ENCODE measurements at places on chromosomes 3 and 15. TPM values are rescaled to one million over a fixed set of nuclear protein-coding genes. Genes with fewer than 3 reads are reported as not detected.

Gene NR1I2
- total RNA-seq = not detected

GRCh38 chr15:58487724-58488120 is 55.9 kb downstream of the LIPC start:
- no peaks in the 10 kb centered on the region for H3K4me1 ChIP-seq
- H3K36me3 ChIP-seq = no peaks in the 10 kb centered on the region
- no peak for DNase-seq
- H3K4me3 ChIP-seq = no peak overlapping the region

GRCh38 chr3:4302747-4303146 is 422 bp upstream of the SETMAR start:
- DNase-seq = no peak
- no peaks in the 10 kb centered on the region for H3K36me3 ChIP-seq
- H3K4me3 ChIP-seq = peak overlapping the region; percentile 56
- H3K27ac ChIP-seq = peak overlapping the region; percentile 95
- peaks cover 11% of the 10 kb centered on the region for H3K4me1 ChIP-seq

DNA sequence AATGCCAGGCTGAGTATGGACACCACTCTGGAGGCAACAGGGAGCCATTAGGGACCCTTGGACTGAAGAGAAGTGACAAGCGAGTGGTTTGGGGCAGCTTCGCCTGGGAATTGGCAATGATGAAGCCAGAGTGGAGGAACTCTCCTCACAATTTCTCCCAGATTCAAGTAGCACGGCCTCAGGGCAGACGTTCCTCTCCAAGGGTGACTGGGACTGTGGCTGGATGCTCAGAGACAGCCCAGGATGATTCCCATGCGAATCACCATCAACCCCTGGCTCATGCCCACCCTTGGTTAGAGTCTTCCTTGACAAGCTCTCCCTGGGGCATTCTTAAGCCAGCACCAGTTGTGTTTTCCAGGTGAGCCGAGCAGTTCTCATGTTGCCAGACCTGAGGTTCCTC is 16.3 kb upstream of the DOCK3 start:
- H3K27me3 ChIP-seq = no peaks in the 10 kb centered on the region
- no peaks in the 10 kb centered on the region for H3K4me1 ChIP-seq
- H3K36me3 ChIP-seq = no peaks in the 10 kb centered on the region
- DNase-seq = no peak

Gene CTXN2
- not detected for total RNA-seq

DNA sequence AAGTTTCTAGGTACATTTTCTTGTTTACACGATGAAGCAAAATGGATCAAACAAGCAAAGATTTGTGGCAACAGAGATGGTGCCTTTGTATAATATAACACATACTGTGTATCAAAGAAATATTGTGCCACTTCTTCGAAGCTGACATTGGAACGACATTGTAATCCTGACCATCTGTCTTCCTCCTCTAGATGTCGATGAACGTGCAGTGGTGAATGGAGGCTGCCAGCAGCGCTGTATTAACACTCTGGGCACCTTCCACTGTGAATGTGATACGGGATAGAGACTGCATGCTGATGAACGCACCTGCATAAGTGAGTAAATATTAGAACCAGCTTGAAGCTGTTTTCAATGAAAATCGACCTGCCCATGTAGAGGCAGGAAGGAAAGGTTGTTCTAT is 613.3 kb upstream of the GOLIM4 start:
- H3K27ac ChIP-seq = no peak overlapping the region
- H3K27me3 ChIP-seq = no peaks in the 10 kb centered on the region
- no peaks in the 10 kb centered on the region for H3K36me3 ChIP-seq
- H3K4me1 ChIP-seq = no peaks in the 10 kb centered on the region
- DNase-seq = no peak
- H3K4me3 ChIP-seq = no peak overlapping the region

Gene GPR149
- not detected for total RNA-seq

DNA sequence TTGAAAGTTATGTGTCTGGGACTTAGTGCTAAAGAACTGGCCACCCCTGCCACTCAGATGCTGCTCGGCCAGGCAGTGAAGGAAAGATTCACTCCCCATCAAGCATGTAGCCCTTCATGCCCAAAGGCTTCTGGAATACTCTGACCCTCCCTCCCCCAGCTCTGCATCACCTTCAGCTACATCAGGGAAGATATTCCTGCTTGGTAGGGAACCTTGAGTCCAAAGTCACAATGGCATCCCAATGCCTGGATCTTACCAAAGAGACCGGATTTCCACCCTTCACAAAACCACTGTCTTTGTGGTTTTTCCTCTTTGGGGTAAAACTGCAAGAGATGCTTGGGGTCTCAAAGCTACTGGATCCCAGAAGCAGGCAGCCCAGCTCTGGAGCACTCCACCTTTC is 18.2 kb upstream of the BCL2A1 start:
- no peak overlapping the region for H3K27ac ChIP-seq
- DNase-seq = no peak
- no peaks in the 10 kb centered on the region for H3K4me1 ChIP-seq
- no peaks in the 10 kb centered on the region for H3K36me3 ChIP-seq
- H3K27me3 ChIP-seq = no peaks in the 10 kb centered on the region

Gene ACAP2
- 63.5 TPM for total RNA-seq

DNA sequence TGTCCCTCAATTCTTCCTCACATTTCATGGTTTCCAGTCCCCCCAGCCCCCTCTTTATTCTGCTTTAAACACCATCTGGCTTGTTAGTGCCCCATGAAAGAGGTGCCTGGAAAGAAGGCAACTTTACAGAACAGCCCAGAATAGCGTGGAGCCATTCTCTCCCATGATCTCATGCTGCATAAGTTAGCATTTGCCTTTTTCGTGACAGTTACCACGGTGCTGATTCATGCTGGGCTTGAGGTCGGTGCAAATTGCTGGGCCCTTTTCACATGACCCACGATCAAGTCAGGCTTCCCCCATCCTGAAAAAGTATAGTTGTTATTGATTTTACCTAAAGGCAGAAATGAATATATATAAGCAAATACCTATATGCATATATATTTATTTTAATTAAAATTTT is 29.6 kb downstream of the SQOR start:
- no peak overlapping the region for H3K27ac ChIP-seq
- no peaks in the 10 kb centered on the region for H3K4me1 ChIP-seq
- H3K27me3 ChIP-seq = no peaks in the 10 kb centered on the region
- H3K36me3 ChIP-seq = no peaks in the 10 kb centered on the region
- no peak for DNase-seq

DNA sequence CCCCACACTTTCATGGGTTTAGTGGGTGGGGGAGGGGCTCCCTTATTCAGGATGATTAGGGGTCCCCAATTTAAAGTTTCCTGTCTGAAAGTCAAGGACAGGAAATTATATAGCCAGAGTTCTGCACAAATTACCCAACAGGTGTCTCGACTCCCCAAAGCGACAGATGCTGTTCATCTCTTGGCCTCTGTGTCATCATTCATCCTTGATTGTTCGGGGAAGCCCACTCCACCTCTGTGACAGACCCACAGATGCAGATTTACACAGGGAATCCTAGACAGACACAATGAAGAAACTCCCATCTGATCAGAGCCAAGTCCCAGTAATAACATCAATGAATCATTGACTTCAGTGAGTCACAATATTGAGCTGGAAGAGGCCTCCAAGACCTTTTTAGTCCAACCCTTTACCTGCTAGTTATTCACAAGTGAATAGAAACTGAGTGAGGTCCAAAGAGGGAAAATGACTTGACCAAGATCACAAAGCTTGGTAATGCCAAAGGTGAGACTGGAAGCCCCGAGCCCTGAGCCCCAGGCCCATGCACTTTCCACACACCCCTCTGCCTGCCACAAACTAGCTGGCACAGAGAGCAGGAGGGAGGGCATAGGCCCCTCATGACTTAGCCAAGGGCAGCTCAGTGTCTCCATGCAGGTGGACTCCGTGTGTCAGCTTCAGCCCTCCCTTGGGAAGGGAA is 7.9 kb upstream of the SRP14 start:
- H3K27ac ChIP-seq = peak overlapping the region; percentile 51
- H3K27me3 ChIP-seq = no peaks in the 10 kb centered on the region
- no peak for DNase-seq

DNA sequence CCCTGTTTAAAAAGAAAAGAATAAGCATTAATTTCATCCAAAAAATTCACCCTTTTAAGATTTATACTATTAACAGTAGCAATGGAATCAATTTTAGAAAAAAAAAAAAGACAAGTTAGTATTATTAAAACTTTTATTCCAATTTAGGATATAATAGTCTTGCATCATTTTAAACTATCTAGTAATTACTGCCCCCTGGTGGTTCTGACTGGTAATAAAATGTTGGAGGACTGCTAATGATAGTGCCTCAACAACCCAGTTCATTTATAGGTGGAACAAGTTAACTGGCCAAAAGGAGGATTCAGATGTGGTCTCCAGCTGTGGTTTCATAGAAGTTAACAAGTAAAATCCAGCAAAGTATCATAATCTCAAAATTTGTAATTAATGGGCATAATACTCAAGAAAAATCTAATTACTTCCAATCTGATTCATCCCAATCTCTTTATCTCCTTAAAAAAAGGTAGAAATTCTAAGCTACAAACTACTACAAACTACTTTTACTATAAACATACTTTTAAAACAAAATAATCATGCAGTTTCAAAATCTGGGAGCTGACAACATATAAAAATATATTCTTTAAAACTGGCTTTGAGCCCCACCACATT is 30.7 kb upstream of the WDR49 start:
- H3K36me3 ChIP-seq = no peaks in the 10 kb centered on the region
- H3K27me3 ChIP-seq = no peaks in the 10 kb centered on the region
- H3K4me3 ChIP-seq = no peak overlapping the region
- H3K27ac ChIP-seq = no peak overlapping the region
- H3K4me1 ChIP-seq = no peaks in the 10 kb centered on the region

Gene LPP
- total RNA-seq = 180 TPM

DNA sequence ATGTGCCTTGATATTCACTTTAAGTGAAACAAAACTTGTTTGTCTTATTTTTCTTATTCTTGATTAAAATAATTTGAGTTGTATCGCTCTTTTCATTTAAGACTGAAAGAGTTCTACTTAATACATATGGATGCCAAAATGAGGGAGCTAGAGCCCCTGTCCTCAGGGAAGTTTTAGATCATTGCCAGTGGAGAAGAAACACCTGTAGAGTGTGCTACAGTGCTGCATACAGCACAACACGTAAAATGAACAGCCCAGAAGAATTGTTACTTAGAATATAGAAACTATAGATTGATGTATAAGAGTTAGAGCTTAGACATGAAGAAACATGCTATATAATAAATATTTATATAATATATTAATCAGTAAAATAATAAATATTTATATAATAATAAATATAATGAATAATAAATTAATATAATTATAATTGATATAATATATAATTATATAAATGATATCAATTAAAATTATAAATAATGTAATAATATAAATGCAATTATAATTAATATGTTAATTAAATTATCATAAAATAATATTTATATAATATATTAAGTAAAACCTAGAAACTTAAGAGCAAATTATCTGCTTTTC is 1234.7 kb downstream of the ROBO2 start:
- no peak for DNase-seq
- H3K4me1 ChIP-seq = no peaks in the 10 kb centered on the region

GRCh38 chr3:27509376-27509775 is 25.2 kb upstream of the SLC4A7 start:
- no peak overlapping the region for H3K27ac ChIP-seq
- H3K4me1 ChIP-seq = no peaks in the 10 kb centered on the region
- H3K27me3 ChIP-seq = no peaks in the 10 kb centered on the region
- H3K4me3 ChIP-seq = no peak overlapping the region
- DNase-seq = no peak

DNA sequence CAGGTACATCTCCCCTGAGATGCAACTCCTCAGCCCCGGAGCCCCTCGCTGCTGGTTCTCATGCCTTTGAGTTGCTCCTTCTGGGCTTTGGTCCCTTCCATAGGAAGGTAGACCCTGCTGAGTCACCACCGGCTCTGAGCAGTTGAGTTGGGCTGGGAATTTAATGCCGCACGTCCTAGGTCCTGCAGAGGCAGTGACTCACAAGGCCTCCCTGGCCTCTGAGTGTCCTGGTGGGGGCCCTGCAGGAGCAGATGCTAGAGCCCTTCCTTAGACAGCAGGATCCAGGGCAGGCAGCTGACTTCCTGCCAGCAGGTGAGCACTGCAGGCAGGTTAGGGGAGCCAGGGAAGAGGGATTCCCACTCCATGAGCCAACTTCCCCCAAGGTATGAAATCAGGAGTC is 5.5 kb upstream of the NTRK3 start:
- DNase-seq = no peak
- H3K4me1 ChIP-seq = no peaks in the 10 kb centered on the region
- no peaks in the 10 kb centered on the region for H3K27me3 ChIP-seq
- no peaks in the 10 kb centered on the region for H3K36me3 ChIP-seq

GRCh38 chr3:77468626-77469020 is 428.7 kb downstream of the ROBO2 start:
- H3K4me1 ChIP-seq = no peaks in the 10 kb centered on the region
- DNase-seq = no peak
- no peaks in the 10 kb centered on the region for H3K36me3 ChIP-seq
- no peak overlapping the region for H3K27ac ChIP-seq
- H3K27me3 ChIP-seq = no peaks in the 10 kb centered on the region

GRCh38 chr3:19190602-19191001 is 42.3 kb downstream of the KCNH8 start:
- H3K4me1 ChIP-seq = no peaks in the 10 kb centered on the region
- DNase-seq = no peak
- H3K36me3 ChIP-seq = no peaks in the 10 kb centered on the region
- no peaks in the 10 kb centered on the region for H3K27me3 ChIP-seq

DNA sequence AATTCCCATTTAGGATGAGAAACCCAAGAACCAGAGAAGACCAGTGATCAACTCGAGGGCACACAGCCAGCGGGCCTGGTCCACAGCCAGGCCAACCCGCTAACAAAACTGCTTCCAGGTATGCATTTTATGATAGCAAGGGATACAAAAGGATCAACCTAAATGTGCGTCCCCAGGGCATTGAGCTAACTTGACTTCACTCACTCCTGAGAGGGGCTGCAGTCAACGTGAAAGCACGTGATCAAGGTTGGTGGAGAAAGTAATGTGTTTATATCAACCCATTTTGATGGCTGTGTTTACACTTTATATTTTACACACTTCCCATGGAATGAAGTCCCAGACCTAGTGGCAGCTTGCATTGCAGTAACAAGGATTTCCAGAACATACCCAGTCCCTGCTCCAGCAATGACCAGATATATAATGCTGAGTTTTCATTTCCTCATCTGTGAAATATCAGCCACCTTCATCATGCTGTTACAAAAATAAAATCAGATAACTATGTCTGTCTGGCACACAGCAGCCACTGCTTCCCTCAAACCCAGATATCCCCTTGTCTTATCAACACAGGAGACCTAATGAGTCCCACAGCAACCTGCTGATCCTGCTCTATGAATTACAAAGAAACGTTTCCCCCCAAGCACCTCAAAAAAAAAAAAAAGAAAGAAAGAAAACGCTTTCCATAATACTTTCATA is 2.0 kb downstream of the KLHL6 start:
- DNase-seq = no peak
- no peaks in the 10 kb centered on the region for H3K4me1 ChIP-seq
- H3K27me3 ChIP-seq = no peaks in the 10 kb centered on the region
- no peak overlapping the region for H3K4me3 ChIP-seq

- no peak overlapping the region for H3K27ac ChIP-seq
- DNase-seq = no peak
- H3K36me3 ChIP-seq = no peaks in the 10 kb centered on the region
- H3K4me3 ChIP-seq = no peak overlapping the region
- H3K4me1 ChIP-seq = no peaks in the 10 kb centered on the region
- no peaks in the 10 kb centered on the region for H3K27me3 ChIP-seq
Measured at GRCh38 chr3:134904776-134905646, 110.0 kb downstream of the EPHB1 start.
